ENCODE measurements at places on chromosomes 4 and X.

- no peak for DNase-seq
These were observed 171.5 kb downstream of the SMIM20 start for GRCh38 chr4:26085551-26085950.

- DNase-seq: no peak
These were observed 481.0 kb downstream of the KCNIP4 start for GRCh38 chr4:21467551-21467950.

GRCh38 chr4:80386281-80386886 is 50.9 kb downstream of the CFAP299 start:
- no peak for DNase-seq

- DNase-seq: no peak
These were observed 46.7 kb downstream of the GRIA3 start for GRCh38 chrX:123230798-123231197.

GRCh38 chrX:16067886-16068515 is 55.4 kb upstream of the GRPR start:
- no peak for DNase-seq

GRCh38 chrX:53073115-53073586 is 9.0 kb upstream of the TSPYL2 start:
- no peak for DNase-seq

- no peak for DNase-seq
These were observed 185.9 kb downstream of the CFAP299 start for GRCh38 chr4:80521438-80521837.

GRCh38 chrX:22012051-22012450 is 20.1 kb upstream of the PHEX start:
- no peak for DNase-seq

- DNase-seq: no peak
These were observed 139.6 kb upstream of the SMIM31 start for GRCh38 chr4:164614329-164614728.

DNA sequence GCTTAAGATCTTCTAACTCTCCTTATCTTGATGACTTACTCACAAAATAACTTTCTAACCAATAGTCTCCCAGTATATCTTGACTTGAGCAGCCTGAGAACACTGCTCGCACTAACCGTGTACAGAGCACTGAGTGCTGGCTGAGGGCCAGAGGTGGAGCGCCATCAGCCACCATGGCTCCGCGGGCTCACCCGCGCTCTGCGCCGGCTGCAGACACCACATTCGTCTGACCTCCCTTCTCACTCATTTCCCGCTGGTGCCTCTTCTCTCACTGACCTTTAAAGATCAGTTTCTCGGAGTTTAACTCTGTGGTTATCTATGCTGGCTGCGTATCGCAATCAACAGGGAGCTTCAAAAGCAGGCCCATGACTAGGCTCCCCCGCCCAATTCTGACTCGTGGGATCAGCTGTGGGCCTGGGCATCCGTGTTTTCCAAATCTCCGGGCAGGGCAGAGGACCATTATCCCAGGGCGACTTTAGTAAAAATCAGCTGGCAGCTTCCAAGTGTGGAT is 78.6 kb downstream of the HAUS3 start:
- DNase-seq: no peak

- no peak for DNase-seq
These were observed 9.6 kb upstream of the MEPE start for GRCh38 chr4:87823200-87823599.

GRCh38 chr4:135316266-135316779 is 1114.7 kb upstream of the PABPC4L start:
- DNase-seq: no peak

DNA sequence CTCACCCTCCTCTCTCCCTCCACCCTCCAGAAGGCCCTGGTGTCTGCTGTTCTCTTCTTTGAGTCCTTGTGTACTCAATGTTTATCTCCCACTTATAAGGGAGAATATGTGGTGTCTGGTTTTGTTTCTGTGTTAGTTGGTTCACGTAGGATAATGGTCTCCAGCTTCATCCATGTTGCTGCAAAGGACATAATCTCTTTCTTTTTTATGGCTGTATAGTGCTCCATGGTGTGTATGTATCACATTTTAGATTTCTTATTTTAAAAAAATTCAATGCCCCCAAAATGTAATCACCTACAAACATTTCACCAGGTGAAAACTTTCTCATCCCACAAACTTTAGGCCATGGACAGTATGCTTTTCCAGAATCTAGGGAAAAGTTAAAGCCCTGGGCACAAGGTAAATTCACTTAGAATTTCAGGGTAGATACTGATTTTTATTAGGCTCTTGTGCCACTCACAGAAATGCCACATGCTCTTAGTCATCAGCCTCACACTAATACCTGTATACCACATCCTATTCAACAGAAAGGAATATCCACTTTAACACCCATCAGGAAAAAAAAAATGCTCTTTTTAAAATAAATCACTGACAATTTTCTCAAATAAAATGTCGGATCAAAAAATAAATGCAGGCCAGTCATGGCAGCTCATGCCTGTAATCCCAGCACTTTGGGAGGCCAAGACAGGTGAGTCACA is 104.8 kb upstream of the ENPP6 start:
- no peak for DNase-seq

- peak; percentile 54 for DNase-seq
These were observed 53.3 kb downstream of the RGS12 start for GRCh38 chr4:3346146-3346545.

GRCh38 chr4:186148336-186148975 is 42.9 kb upstream of the CYP4V2 start:
- no peak for DNase-seq

DNA sequence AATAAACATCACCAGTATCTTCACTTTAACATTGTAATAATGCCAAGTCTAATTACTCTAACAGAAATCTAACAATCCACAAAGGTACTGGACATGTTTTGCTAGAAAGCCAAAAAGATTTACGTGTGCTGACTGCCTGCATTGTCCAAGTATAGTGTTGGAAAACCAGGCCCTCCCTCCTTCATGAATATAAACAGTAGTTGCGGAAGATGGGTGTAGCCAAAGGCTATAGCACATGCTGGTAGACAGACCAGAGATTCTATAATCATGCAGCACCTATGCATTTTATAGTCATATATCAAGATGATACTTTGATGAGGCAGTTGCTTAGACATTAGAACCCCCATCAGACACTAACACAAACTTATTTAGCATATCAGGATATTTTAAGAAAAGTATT is 22.6 kb downstream of the ZNF280C start:
- DNase-seq: no peak

Data from T-helper 1 cell (primary cell).